ENCODE measurements at places on chromosomes 13 and 19. TPM values are rescaled to one million over a fixed set of nuclear protein-coding genes. Genes with fewer than 3 reads are reported as not detected.

DNA sequence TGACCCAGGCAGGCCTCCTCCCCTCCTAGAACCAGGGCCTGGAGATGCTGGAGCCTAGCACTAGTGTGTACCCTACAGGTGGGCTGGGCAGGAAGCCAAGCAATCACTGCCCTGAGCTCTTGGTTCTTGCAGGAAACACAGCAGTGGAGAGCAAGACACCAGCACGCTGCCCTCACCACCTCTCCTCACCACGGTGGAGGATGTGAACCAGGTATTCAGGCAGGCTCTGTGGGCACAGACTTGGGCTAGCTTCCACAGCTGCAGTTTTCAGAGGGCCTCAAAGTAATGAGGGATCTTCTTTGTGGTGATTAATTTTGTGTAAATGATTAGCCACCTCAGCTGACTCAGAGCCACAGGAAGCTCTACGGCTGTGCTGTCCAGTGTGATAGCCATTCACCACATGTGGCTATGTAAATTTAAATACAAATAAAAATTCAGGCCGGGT is 13.6 kb upstream of the GPI start:
- no peak for DNase-seq

The IL11 gene
- 14.3 TPM for total RNA-seq

- DNase-seq = no peak
Observed at GRCh38 chr19:46198756-46199155, 30.8 kb upstream of the IGFL1 start.

- DNase-seq = peak; percentile 35
Observed at GRCh38 chr13:79482281-79482970, 1.5 kb downstream of the NDFIP2 start.

GRCh38 chr13:100773923-100774663 is 99.5 kb upstream of the TMTC4 start:
- no peak for DNase-seq

The AMER2 gene
- total RNA-seq = not detected

DNA sequence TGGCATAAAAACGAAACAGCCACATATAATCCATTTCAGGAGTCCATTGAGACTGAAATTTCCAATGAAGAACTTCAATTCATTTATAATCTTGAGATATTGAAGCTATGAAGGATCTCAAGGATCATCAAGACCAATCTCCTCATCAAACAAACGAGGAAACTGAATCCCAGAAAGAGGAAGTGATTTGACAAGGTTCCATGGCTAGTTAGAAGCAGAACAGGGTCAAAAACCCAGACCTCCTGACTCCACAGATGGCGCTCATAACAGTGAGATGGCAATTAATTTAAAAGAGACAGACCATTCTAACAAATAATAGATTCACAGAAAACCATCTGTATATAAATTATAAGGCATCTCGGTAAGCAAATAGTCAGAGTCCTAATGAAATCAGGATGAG is 229.7 kb downstream of the KCTD12 start:
- DNase-seq = no peak

DNA sequence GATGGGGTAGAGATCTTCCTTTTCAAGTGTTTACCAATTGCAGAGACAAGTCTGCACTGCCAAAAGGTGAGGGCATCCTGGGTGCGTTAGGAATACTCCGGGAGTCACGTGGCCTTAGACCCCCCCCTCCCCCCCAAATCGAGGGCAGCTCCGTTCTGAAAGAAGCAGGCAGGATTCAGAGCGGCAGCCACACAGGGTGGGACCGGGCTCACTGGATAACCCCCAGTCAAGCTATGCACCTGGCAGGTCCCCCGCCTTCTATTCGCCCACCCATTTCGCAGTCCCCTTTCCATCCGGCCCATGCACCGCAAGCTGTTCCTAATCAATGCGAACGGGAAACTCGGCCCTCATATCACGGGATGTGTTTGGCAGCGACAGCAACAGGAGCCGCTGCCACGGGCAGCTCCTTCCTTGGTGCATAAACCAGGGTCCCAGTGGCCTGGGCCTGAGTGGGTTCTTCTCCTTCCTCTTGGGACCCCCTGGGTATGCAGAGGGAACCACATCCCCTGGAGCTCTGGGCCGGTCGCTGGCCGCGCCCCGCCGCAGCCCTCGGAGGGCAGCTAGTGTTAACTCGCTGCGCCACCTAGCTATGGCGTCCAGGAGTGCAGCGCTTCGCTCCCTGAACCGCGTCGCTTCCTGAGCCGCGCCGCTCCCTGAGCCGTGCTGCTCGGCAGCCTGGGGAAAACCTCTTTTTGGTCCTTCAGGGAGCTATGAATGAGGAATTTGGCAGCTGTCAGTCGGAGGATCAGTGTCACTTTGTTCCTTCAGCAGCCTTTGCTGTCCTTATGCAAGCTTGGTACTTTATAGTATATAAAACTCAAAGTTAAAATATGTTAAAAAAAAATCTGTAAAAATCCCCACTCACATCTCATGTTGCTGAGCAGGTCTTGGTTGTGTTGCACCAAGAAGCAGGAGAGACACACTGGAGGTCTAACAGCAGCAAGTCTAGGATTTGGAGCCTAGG is 41.4 kb downstream of the LYL1 start:
- DNase-seq = peak; percentile 69

DNA sequence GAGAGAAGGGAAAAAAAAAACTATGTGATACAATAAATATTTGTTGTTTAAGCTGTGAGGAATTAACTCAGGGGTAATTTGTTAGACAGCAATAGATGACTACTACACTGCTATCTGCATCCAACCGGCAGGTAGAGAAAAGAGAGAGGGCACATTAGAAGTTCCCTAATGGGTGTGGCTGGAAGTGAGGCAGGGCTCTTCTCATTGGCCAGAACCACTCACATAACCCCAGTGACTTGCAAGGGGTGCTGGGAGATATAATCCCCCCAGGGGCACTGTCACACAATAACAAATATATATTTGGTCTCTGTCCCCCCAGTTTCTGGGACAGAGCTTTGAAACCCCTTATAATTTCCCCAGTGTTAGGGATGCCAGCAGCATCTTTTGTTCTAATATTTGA is 24.3 kb downstream of the FGF21 start:
- no peak for DNase-seq

- no peak for DNase-seq
Observed at GRCh38 chr19:1081301-1082164, 13.6 kb downstream of the POLR2E start.

The SIGLECL1 gene
- not detected for total RNA-seq

The VSIG10L gene
- under 0.01 TPM for total RNA-seq

DNA sequence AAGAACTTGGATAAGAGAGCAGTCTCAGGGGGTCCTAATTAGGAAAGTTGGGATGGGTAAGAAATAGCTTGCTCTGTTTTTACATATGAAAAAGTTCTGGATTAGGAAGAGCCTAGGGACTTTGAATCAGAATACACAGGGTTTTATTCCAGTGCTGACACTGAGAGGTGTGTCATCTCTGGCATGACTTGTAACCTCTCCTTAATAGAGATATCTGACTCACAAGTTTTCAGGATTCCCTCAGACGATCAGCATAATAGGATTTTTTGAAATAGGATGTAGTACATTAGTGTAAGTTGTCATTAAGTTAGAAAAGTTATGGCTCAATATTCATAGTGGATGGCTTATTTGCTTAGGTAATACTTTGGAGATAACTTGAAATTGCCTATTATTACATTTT is 555.2 kb upstream of the MIR17HG start:
- DNase-seq = no peak

DNA sequence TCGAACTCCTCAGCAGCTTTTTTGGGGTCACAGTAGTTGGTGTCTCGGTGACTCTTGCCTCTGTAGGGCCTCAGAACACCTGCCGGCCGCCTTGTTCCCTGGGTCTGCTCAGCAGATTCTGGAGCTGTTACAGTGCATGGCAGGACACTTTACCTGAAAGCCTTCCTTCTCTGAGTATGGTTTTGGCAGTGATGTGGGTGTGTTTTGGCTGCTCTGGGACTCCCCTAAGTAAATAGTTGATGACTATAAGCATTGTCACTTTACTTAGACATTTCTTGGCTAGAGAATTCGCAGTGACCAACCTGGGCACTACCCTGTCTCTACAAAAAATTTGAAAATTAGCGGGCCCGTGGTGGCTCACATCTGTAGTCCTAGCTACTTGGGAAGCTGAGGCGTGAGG is 7.0 kb downstream of the MAU2 start:
- no peak for DNase-seq

- no peak for DNase-seq
Observed at GRCh38 chr13:99002172-99002710, 24.4 kb upstream of the DOCK9 start.

The SIGLEC14 gene
- total RNA-seq = not detected

DNA sequence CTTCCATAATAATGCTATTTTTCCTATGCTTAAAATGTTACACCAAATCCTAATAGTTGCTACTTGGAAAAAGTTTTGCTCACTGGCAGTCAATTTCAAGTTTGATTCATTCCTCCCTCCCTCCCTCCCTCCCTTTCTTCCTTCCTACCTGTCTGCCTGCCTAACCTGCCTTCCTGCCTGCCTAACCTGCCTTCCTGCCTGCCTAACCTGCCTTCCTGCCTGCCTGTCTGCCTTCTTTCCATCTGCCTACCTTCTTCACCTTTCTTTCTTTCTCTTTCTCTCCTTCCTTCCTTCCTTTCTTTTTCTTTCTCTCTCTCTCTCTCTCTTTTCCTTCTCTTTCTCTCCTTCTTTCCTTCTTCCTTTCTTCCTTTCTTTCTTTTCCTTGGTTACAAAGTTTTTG is 418.7 kb downstream of the PCDH9 start:
- no peak for DNase-seq

- DNase-seq = no peak
Observed at GRCh38 chr19:45087531-45087930, 5.4 kb upstream of the PPP1R37 start.

The NAPSA gene
- not detected for total RNA-seq

DNA sequence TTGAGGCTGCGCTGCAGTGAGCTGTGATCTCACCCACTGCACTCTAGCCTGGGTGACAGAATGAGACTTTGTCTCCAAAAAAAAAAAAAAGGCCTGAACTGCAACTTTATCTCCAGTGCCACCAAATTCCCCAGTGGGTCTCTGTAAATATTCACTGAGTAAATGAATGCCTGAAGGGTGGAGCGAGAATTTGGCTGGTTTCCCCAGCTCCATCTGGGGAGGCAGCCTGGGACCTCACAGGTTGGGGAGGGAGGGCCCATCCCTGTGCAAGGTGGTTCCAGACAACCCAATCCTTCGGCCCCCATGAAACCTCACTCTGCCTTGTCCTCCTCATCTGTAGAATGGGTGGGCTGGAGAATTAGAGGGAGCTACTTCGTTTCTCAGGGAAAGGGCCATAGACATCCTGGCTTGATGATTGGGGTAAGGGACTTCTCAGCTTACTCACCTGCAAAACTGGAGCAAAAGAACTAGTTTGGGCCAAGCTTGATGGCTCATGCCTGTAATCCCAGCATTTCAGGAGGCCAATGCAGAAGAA is 4.2 kb upstream of the PKN1 start:
- DNase-seq = no peak

- DNase-seq = peak; percentile 67
Observed at GRCh38 chr19:49664171-49665035, 1.3 kb downstream of the IRF3 start.

GRCh38 chr19:15449620-15450527 is at the start of gene WIZ:
Gene WIZ (minus strand): TSS chr19:15449956. CDS start chr19:15448307, 1,649 bp downstream.
- peak; percentile 55 for DNase-seq

The ANKRD27 gene
- 35.0 TPM for total RNA-seq

- DNase-seq = peak; percentile 63
Observed at GRCh38 chr13:66618702-66619101, 611.4 kb downstream of the PCDH9 start.

DNA sequence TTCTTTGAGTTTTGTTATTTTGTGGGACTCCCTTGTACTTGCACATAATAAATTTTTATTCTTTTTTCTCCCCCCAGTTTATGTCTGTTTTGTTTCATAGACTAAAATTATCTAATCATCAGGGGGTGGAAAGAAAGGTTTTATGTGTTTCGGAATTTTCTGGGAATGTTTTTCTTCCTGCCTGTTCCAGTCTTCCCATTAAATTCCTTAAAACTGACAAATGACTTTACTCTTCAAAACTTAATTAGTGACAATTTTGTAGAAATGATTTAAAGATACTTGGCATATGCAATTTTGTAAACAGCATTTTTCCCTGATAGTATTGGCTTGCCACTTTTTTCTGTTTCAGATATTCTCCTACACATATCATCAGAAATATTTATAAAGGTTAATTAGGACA is 1813.4 kb downstream of the PCDH9 start:
- DNase-seq = no peak

DNA sequence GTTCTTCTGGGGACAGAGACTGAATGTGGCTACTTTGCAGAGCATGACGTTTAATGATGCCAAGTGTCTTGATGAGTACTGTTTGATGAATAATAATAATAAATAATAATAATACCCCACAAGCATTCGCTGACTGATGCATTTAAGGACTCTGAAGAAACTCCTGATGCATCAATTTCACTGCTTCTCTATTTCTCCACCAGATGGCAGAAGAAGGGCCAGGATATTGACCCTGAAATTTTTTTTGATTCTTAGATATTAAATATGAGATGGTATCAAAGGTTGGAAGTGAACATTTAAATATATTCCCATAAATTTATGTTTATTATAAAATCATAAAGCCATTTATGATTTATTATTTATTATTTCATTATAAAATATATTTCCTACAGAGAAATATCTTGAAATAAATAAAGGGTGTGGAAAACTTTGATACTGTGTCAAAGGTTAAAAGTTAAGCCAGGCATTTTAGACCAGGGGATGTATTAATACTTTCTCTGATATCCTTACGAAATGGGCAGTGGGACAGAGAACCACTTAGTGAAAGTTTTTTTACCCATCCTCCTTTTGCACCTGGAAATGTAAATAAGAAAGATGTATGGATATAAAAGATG is 170.9 kb downstream of the LACC1 start:
- DNase-seq = peak; percentile 52

The FXYD7 gene
- total RNA-seq = not detected

DNA sequence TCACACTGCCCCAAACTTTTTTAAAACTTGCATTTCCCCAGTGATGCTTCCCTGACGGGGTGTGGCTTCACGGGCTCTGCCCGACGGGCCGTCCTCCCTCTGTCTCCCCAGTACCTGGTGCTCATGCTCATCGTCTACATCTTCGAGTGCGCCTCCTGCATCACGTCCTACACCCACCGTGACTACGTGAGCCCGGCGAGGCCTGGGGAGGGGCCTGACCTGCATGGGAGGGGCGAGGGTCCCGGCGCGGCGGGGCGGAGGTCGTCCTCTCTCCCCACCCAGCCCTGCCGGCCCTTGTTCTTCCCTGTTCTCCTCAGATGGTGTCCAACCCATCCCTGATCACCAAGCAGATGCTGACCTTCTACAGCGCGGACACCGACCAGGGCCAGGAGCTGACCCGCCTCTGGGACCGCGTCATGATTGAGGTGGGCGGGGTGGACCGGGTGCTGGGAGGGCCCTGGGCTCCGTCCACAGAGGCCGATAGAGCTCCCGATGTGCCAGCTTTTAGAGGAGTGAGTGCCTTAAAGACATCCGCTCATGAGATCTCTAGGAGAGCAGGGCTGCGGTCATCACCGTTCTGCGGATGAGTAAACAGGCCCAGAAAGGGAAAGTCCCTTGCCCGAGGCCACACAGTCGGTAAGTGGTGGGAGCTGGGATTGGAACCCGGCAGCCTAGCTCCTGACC is 6.9 kb downstream of the UPK1A start:
- DNase-seq = peak; percentile 62

All from IMR-90 (cell line).